Spleen (tissue), 13 donors: ENCODE measurements at places on chromosomes 7 and 10. TPM values are rescaled to one million over a fixed set of nuclear protein-coding genes. Genes with fewer than 3 reads are reported as not detected.

NKX2-3 gene
- 29.3 TPM for polyA plus RNA-seq

DNA sequence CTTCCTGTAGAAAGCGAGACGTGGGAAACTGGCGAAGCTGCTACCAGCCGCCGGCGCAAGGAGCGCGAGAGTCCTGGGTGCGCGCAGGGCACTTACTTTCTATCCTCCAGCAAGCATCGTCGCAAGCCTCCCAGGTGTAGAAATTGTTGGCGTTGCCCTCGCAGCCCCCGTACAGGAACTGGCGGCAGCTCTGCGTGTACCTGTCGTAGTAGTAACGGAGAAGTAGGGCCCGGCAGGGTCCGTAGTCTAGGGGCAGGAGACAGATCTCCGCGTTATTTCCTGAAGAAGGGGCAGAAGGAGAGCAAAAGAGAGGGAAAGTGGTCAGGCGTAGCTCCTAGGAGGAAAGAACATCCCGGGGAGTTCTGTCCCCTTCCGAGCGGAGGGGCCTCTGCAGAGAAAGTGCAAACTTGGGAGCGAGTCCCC, 501 bp downstream of the TFPI2 start:
- H3K4me1 ChIP-seq: no peaks in the 10 kb centered on the region
- no peaks in the 10 kb centered on the region for H3K36me3 ChIP-seq
- no peak overlapping the region for H3K27ac ChIP-seq
- peak overlapping the region; percentile 70 for H3K4me3 ChIP-seq
- H3K27me3 ChIP-seq: peaks cover 32% of the 10 kb centered on the region

DNA sequence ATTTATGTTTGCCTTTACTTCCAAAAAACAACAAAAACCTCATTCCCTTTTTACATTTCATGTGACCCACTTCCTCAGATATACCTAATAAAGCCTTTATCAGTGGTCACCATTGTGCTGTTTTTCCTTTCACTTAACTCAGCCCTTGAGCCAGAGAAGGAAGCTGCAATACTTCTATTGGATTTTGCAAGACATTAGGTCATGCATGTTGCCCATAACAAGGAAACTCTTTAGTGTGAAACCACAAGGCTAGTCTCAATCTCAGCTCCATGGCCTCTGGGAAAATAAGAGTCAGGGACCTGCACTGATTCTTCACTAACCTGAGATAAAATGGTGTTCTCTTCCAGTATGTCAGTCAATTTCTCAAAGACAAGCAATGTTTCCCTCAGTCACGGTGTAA, 27.8 kb downstream of the STEAP4 start:
- no peaks in the 10 kb centered on the region for H3K36me3 ChIP-seq
- H3K27me3 ChIP-seq: no peaks in the 10 kb centered on the region
- no peak overlapping the region for H3K4me3 ChIP-seq
- H3K4me1 ChIP-seq: no peaks in the 10 kb centered on the region
- DNase-seq: no peak

- H3K4me3 ChIP-seq: no peak overlapping the region
- peak; percentile 63 for DNase-seq
- H3K4me1 ChIP-seq: no peaks in the 10 kb centered on the region
- no peak overlapping the region for H3K27ac ChIP-seq
- H3K27me3 ChIP-seq: peaks cover 69% of the 10 kb centered on the region
- H3K36me3 ChIP-seq: no peaks in the 10 kb centered on the region
These were observed 17.2 kb downstream of the EBF3 start for GRCh38 chr10:129946859-129947258.

DNA sequence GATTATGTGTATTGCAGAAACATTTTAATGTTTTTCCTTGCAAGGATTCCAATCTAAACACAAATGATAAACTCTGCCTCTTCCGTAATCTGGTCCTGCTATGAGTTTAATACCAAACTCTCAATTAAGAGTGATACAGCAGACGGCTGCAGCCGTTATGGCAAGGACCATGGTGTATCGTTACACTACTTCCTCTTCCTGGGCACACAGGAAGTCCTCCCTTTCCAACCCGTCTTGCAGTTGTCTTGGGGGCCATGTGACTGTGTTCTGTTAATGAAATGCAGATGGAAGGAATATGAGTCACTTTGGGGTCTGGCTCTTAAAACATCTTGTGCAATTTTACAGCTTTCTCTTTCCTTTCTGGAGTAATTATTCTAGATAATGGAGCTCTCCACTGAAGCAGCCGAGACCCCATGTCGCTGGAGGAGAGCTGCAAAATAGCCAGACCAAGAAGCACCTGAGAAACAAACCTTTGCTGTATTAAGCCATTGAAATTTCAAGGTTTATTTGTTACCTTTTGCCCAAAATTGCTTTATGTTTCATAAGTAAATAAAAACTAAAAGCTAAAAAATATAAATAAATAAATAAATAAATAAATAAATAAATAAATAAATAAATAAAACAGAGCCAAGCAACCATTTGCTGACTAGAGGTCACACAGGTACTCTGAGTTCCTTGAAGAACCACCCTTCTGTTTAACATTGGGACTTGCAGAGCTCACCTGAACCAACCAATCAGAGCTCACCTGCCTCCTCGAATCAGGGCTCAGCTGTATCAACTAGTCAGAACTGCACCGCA, 74.7 kb downstream of the FRMPD2 start:
- H3K4me3 ChIP-seq: no peak overlapping the region
- H3K27ac ChIP-seq: no peak overlapping the region
- H3K4me1 ChIP-seq: peaks cover 3% of the 10 kb centered on the region
- H3K36me3 ChIP-seq: no peaks in the 10 kb centered on the region
- no peak for DNase-seq
- H3K27me3 ChIP-seq: no peaks in the 10 kb centered on the region
